ENCODE measurements at places on chromosomes 7 and 10.

DNA sequence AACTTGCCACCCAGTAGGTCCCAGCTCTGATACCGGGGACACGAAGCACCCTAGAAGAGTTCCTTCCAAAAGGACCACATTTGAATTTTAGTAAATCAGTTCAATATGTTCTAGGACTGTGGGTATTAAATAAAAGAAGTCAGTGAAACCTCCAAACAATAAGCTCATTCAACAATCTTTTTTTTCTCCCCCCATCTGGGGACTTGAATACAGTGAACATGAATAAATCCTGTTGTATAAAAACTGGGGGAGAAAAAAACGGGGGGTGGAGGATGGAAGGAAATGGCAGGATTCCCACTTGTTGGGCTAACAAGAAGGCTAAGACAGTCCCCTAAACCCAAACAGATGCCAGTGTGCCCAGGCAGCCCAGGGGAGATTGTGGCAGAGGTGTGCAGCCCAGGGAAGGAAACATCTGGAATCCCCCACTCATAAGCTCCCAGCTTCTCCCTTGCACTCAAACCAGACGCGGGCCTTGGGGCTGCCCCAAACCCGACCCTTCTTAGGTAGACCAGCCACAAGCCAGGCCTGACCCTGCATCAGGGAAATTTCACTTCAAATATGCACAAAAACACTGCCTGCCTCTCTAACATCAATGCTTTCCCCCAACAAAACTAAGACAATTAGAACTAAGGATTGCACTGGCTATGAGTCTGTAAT is 8.8 kb downstream of the AFAP1L2 start:
- no peak for DNase-seq

DNA sequence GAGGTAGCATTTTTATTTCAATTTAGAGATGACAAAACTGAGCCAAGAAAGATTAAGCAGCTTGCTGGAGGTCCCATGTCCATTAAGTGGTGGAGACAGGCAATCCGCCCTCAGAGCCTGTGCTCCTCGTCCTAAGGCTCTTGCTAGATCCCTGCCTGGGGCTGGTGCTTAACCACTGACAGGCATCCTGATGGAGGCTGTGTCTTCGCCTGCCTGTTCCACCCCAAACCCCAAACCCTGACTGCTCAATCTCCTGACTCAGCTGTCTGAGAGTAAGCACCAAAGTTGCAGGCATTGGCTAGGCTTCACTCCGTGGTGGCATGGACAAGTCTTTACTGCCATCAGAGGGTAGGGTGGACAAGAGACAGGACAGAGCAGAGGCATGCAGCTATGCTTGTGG is 209.4 kb downstream of the POU6F2 start:
- no peak for DNase-seq

DNA sequence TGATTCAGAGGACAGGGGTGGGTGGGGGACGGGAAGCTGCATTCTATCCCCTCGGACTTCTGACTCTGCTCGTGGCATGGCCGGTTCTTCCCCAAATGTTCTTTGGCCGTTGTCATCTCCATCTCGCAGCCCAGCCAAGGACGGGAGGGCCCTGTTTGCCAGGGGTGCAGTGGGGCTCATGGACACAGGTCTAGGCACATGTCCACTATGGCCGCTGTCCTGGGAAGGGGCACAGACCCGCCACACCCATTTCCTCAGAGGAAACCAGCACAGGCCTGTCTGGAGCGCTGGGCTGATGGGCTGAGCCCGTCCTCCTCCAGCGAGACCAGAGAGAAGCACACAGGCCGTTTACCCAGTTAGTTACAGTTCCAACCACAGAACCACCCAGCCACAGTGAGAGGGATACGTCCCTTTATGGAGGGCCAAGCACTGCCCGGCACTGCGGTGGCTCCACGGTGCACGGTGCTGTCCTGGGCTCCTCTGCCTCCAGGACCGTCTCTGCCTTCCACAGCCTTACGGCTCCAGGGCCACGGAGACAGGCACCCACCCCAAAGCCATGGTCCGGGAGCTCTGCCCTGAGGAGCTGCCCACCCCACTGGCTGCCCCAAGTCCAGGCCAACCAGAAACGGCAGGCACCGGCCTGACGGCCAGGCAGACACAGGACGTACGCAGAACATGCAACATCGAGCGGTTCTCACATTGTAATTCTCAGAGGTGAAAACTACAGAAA is 20.2 kb downstream of the DPYSL4 start:
- DNase-seq = no peak

DNA sequence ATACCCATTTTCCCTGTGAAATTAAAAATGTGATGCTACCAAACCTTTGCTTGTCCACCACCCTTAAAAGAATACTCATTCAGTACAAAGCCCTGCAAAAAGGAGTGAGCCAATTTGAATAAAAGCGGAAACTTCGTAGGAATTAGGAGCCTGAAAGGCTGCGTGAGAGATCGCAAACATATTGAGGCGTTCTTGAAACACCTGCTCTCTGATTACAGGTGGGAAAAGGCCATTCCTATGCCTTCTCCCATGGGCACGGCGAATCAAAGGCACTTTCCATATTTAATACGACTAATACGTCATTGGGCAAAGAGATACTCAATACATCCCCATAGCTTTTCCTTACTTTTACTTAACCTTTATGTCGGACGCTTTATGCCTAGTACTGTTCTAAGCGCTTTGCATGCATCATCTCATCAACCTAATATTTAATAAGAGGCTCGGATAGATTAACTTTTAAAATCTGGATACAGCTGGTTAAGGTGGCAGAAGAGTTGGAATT is 30.9 kb upstream of the KMT2E start:
- no peak for DNase-seq

- DNase-seq = no peak
Measured at GRCh38 chr10:112819231-112819630, 130.8 kb upstream of the TCF7L2 start.

GRCh38 chr10:106336874-106337273 is 827.6 kb downstream of the SORCS1 start:
- DNase-seq = no peak

- DNase-seq = no peak
Measured at GRCh38 chr7:144717720-144718119, 118.1 kb downstream of the TPK1 start.

GRCh38 chr7:114843102-114843501 is 78.8 kb upstream of the MDFIC start:
- DNase-seq = no peak

DNA sequence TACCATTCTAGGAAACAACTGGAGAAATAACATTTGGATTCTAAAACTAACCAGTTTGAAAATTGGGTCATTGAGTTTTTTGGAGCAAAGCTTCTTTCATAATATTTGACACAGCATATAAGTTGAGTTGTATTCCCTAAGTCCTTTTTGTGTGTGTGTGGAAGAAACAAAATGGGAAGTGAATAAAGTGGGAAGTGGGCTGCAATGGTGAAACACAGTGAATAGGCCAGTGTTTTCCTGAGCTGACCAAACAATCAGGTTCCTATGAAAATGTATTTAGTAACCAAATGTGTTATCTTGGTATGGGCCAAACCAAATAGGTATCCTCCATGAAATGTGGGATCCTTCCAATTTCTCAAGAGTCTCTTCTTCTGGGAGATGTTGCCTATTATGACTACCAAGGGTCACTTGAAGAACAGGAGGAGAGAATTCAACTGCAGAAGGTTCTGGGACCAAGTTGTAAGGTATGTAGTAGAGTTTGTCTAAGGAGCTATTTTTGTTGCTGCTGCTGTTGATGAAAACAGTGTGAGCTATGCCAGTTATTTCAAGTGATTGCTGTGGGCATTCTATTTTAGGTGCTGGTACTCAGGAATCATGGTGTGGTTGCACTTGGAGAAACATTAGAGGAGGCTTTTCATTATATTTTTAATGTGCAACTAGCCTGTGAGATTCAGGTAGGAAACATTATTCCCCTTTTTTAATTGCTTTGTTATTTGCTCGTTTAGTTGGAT is 88.3 kb upstream of the MXI1 start:
- no peak for DNase-seq

DNA sequence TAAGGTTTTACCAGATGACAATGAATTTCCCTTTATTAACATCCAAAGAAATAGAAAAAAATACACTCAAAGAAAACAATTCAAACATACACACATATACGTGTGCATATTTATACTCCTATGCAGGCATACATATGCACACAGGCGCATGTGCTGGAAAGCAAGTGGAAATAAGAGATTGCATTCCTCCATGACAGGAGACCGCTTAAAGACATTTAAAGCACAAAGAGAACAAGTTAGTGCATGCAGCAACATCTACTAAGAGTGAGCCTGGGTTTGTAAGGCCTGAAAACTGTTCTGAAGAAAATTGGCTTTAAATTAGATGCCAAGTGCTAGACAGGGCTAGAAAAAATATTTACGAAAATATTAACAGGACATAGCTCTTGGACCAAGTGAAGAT is 40.1 kb upstream of the PPP1R17 start:
- DNase-seq = no peak

GRCh38 chr7:130363026-130363847 is 17.1 kb upstream of the CPA1 start:
- no peak for DNase-seq

- DNase-seq = no peak
Measured at GRCh38 chr10:79026341-79026761, 42.4 kb upstream of the ZMIZ1 start.

DNA sequence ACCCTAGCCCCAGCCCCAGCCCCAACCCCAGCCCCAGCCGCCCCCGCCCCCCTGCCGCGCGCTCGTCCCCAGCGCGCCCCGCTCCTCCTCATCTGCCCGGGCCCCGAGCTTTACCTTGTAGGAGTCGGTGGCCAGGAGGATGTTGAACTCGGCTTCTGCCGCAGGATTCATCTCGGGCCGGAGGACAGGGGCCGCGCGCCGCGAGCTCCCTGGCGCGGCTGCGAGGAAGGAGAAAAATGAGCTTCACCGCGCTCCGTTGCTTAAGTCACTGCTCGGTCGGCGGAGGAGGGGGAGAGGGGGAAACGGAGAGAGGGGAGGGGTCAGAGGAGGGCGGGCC is at the start of gene NAMPT:
Gene NAMPT (minus strand): TSS at position 270 of the 337 bp plus-strand sequence. CDS start 99 bp downstream, at position 171.
- DNase-seq = no peak

DNA sequence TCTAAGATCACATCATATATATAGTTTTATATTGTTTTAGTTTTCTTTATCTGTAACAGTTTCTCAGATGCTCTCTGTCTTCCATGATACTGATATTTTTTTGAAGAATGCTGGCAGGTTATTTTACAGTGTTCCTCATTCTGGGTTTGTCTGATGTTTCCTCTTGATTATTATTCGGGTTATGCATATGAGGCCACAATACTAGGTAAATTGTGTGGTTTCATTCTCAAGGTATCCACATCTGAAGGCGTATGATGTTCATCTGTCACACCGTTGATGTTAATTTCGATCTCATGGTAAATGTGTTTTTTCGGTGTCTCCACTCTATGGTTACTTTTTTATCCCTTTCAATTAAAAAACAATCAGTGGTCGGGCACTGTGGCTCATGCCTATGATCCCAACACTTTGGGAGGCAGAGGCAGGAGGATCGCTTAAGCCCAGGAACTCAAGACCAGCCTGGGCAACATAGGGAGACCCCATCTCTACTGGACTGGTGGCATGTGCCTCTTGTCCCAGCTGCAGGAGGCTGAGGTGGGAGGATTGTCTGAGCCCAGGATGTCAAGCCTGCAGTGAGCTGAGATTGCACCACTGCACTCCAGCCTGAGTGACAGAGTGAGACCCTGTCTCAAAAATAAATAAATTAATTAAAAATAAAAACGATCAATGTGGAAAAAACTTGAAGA is 108.9 kb downstream of the TPST1 start:
- DNase-seq = no peak

All from NCI-H187 treated with DMSO at 0.1 percent for 48 hours (cell line).